Mesenchymal stem cell (in vitro differentiated cells and primary cell): ENCODE measurements at places on chromosomes 16 and 17.

- peak; percentile 96 for DNase-seq
Observed at GRCh38 chr16:74448990-74449389, 27.7 kb upstream of the CLEC18B start.

DNA sequence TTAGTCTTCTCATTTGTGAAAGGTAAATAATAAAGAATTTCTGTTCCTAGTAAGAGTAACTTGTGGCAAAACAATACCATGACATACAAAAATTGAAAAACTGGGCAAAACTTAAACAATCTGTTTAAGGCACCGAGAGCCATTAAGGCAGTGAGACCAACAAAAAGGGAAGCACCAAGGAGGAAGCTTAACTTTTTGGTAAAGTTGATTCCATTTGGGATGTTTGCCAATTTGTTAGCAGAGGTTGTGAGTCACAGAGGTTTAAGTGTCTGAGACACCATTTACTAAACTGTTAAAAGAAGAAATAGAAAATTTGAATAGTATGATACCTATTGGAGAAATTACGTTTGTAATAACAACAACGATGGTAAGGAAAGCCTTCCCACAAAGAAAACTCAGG, 4.9 kb downstream of the SLC35G3 start:
- DNase-seq: no peak

DNA sequence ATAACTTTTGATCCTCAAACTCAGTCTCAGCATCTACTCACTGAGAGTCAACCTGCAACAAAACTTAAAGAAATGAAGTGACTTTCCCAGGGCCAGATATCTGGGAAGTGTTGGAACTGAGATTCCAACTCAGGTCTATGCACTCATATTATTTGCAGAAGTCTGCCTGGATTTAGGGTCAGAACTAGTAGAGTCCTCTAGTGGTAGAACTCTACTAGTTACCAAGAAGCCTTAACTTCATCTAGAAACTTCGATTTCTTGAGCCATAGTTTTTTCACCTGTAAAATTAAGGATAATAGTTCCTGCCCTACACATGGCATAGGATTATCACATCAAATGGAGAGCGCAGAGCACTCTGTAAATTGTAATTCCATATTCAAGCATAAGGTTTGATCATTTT, 23.4 kb upstream of the KRT24 start:
- peak; percentile 3 for DNase-seq

DNA sequence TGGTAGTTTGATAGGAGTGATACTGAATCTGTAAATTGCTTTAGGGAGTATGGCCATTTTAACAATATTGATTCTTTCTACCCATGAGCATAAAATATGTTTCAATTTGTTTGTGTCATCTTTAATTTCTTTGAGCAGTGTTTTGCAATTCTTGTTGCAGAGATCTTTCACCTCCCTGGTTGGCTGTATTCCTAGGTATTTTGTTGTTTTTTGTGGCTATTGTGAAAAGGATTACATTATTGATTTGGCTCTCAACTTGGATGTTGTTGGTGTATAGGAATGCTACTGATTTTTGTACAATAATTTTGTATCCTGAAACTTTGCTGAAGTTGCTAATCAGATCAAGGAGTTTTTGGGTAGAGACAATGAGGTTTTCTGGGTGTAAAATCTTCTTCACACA, 3.2 kb downstream of the KRTAP9-9 start:
- no peak for DNase-seq

- no peak for DNase-seq
Observed at GRCh38 chr17:73586921-73587602, 57.2 kb downstream of the SDK2 start.

- DNase-seq: no peak
Observed at GRCh38 chr17:30031214-30031869, 85.3 kb upstream of the NSRP1 start.

DNA sequence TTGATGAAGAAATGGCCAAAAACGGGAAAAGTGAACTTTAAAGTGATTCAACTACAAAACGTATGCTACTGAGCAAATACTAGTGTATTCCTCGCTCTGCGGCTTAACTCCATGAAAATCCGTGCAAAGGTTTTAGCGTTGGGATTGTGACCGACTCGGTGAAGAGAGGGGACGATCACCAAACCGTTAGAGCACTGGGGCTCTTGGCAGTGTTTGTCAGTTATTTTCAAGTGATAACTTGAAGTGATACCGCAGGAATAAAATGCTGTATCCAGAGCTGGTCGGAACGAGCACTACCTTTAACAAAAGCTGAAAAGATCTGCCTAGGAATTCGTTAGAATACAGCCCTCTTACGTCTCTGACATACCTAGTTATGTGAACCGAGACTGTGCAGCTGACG, 773 bp upstream of the PPM1D start:
- DNase-seq: no peak

GRCh38 chr17:40992666-40993065, 1.3 kb downstream of the KRTAP3-3 start:
- DNase-seq: no peak

GRCh38 chr16:14098081-14098480, 27.0 kb downstream of the MRTFB start:
- DNase-seq: peak; percentile 26

- no peak for DNase-seq
Observed at GRCh38 chr17:66025551-66025950, 166.4 kb downstream of the CEP112 start.

DNA sequence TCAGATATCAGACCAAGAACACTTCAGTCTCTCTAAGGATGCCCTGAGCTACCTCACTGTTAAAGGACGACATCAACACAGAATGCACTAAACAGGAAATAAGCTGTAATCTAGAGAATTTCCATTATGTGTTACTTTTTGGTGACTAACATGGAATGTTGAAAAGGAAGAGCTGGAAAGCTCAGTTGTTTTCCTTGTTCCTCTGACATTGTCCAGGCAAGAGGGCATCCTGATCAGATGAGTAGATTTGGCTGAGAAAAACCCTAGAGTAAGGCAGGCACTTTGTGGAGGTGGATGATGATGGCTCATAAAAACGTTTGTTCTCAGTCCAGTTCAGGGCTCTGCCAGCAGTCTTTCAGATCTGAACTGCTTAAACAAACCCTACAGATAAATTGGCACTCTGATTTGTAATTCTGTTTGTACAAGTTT, 34.0 kb downstream of the DGKE start:
- peak; percentile 67 for DNase-seq

DNA sequence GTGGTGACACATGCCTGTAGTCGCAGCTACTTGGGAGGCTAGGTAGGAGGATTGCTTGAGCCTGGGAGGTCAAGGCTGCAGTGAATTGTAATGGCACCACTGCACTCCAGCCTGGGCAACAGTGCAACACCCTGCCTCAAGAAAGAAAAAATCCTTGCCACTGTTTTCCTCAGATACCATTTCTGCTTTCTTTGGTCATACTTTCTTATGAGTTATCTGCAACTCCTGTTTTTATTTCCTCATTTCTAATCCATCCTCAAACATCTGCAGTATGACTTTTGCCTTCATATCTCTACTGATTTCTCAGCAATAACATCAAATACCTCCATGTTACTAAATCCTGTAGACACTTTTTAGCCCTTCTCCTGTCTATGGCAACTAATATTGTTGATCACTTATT, 3.1 kb upstream of the AP2B1 start:
- no peak for DNase-seq

GRCh38 chr16:66468321-66468965, 41.3 kb downstream of the BEAN1 start:
- DNase-seq: no peak

GRCh38 chr16:7031031-7031430, 301.6 kb upstream of the RBFOX1 start:
- no peak for DNase-seq

DNA sequence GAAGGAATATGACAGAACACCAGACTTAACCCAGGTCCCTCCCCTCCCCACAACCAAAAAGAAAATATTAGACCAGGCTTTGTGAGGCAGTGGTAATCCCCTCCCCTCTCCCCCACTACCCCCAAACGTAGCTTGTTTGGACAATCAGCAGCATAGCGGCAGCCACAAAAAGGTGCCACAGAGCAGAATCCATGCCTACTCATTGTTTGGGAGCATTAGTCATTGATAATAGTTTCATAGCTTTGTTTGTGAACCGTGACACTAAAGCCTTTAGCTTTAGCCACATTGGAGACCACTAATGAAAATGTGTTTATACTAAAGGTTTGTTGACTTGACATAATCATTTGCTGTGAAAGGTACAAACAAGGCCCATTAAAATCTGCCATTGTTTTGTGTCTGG, 65.1 kb downstream of the NUP93 start:
- no peak for DNase-seq

DNA sequence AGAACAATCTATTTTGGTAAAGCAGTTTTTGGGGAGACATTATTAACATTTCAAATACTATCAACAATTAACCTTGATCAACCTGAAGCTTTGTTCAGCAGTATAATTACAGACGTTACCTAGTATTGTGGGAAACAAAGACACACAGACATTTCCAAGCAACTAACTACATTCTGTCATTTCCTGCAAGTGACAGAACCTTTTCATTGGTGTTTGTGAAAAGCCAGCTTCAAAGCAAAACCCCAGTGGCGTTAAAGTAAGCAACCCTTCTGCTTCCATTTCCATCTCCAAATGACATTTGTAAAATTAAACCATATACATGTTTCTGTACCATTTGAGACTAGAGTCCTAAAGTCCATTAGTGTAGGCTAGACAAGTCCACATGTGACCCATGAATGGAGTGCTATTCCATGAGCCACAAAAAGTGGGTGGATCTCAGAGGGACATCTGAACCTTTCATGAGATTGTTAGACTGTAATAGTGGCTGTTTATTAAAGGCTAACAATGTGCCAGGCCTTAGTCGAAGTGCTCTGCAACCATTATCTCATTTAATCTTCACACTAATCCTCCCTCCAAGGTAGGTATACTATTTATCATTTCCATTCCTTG, 101.2 kb downstream of the SSH2 start:
- no peak for DNase-seq

DNA sequence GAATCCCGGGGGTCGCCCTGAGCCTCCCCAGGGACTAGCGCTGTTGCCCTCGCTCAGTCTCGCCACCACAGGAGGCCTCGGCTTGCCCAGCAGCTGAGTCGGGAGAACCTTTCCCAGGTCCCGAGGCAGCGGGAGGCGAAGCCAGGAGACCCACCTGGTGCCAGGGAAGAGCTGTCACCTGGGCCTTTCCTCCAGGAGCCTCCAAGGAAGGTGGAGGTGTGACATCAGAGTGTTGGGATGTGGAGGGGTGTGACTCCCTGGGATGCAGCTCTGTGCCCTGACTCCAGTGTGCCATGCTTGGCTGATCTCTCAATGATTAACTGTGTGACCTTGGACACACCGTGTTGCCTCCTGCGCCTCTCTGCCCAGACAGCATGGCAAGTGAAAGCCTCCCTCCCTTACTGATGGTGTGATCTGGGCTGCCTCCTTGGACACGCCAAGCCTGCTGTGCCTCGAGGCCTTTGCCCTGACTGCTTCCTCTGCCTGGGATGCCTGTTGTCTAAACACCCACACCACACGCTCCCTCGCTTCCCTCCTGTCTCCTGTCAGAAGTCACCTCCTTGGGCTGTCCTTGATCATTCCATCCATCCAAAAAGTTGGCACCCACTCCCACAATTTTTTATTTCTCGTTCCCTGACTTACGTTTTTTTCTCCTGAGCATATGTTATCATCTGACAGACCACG, 88.0 kb downstream of the CMIP start:
- no peak for DNase-seq

GRCh38 chr17:79525793-79526677, 84.8 kb downstream of the RBFOX3 start:
- DNase-seq: no peak

- peak; percentile 74 for DNase-seq
Observed at GRCh38 chr16:13919330-13919682, 648 bp upstream of the ERCC4 start.

- peak; percentile 12 for DNase-seq
Observed at GRCh38 chr16:51408357-51408756, 257.3 kb upstream of the SALL1 start.

DNA sequence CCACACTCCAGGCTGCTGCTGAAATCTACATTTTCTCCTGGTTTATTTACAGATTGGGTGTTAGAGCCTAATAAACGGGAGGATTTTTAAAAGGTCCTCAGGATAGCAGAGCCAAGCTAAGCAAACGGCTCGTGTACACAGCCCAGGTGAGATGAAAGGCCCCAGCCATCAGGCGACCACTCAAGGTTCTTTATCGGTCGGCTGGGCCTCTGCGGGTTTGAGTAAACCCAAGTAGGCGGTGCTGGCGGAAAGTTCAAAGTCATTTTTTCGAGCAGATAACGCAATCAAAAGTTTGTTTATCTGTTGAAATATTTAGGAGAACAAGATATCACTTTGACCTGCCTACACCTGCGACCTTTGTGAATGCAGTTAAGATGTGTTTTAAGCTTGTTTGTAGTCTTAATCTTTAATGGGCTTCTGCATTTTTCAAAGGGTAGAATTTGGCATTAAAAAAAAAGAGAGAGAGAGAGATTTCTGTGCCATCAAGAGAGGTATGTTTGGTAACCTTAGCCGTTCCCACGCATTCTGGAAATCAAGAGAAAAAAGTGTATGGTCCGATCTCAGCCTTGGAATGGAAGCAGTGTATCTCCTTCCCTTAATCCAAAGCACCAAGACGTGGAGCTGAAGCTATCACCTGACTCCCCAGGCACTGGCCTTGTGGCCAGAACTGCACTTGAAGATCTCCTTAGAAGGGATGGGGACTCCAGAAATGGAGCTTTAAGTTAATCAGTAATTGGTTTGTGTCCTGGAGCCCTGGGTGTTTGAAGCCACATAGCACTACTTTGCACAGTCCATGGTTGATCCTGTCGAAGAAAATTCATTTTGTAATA, 301.7 kb upstream of the IRX5 start:
- no peak for DNase-seq

DNA sequence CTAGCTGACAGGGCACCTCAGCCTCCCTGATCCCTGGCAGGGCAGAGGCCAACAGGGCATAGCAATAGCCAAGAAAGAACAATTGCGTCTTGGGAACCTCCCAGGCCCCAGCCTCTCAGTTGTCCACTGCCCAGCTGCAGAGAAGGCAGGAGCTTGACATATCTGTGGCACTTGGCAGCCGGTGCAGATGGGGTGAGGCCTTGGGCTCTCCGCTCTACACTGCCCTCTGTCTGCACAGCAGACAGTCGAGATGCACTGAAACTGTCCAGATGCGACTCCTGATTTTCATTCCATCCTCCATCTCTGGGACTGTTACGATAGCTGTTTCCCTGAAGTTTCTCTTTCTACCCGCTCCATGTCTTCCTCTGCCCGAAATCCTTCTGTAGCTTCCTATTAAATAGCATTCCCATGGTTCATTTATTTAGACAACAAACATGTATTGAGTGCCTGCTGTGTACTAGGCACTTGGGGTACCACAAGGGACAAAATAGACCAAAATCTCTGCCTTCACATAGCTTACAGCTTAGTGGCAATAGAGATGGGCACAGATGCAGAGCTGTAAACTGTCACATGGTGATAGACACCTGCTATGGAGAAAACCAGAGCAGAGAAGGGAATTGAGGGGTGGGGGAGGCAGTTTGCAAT, 3.3 kb downstream of the POLR3E start:
- DNase-seq: peak; percentile 69

- no peak for DNase-seq
Observed at GRCh38 chr16:24101431-24101830, 154.7 kb upstream of the CACNG3 start.

DNA sequence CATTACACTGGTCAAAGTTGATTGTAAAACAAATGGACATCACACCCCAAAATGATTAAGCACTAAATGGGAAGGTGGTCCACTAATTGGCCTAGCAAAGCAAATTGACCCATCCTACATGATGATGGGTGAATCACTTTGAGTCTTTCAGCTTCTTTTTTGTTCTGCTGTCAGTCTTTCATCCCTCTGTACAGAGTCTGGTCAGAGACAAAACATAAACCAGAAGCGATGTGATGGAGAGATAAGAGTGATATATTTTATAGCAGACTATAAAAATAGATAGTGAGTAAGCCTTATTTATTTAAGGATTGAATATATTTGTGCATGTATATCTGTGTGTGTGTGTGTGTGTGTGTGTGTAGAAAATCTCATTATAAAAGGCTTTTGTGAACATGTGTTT, 618.4 kb upstream of the SOX9 start:
- DNase-seq: peak; percentile 38
